ENCODE measurements at places on chromosomes 1 and 21.

GRCh38 chr1:180548686-180549317, 10.0 kb upstream of the OVAAL start:
- DNase-seq, result no peak

DNA sequence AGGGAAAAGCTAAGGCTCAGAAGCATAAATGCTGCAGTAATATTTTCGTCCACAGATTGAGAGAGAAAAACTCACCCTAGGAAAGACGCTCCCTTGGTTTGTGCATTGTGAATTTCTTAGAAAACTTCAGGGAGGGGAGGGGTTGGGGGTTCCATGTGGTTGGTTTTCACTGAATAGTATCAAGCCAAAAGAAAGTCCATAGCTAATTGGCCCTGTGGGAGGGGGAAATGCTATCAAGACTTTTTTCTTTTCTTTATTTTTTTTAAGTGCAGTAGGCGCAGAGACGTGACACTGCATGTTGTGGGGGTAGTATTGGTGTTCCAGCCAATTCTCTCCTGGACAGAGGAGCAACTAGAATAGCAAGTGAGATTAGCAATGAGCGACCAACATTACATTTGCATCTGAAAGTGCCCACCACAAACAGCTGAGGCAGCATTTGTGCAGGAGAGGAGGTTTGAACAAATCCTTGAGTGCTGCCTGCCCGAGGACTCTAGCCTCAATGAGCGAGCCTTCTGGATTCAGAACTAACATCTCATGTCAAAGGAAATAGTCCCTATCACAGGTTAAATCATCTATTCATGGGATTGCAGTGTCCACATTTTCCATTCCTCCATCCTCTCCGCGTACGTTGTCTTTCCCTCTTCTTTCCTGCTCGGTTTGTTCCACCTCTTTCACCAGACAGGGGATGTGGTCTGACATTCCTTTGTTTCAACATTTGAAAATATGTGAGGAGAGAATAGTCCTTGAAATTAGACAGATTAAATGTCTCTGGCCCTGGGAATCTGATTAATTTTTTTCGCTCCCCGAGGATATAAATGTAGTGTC, 118.0 kb upstream of the MARK1 start:
- DNase-seq, result no peak

- DNase-seq, result no peak
These were observed 237.5 kb upstream of the ESRRG start for GRCh38 chr1:216960716-216961115.

DNA sequence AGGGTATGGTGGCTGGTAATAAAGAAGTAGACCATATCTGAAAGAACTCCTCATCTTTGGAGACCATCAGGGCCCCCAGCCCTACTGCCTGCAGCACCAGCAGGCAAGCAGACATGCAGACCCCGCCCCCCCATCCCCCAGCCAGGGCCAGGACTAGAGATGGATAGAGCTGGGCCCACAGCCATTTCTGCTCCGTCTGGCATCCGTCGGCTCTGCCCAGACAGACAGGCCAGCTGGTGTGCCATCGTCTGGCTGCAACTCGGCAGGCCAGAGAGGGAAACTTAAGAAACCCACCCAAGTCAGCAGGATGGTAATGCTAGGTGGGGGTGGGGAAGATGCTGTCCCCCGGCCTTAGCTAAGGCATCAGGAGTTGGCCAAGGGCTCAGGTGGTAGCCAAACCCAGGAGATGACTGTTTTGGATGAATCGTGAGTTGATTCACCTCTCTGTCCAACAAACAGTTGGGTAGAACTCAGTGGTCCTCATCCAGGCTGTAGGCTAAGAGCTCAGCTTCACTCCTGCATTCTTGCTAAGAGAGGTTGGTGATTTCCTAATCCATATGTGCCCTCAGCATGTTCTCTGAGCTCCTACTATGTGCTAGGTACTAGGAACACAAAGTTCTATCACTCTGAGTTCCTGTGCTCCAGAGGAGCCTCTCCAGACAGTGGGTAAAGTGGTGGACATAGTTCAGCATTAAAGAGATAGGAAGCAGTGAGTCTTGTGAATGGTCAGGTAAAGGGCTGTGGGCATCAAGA, 23.2 kb upstream of the TMEM222 start:
- DNase-seq, result no peak

- DNase-seq, result no peak
These were observed 19.7 kb downstream of the STUM start for GRCh38 chr1:226568077-226568831.

- DNase-seq, result no peak
These were observed 27.2 kb downstream of the NHLH2 start for GRCh38 chr1:115813727-115814126.

GRCh38 chr1:118249641-118250040, 64.6 kb upstream of the SPAG17 start:
- DNase-seq, result no peak

- DNase-seq, result no peak
These were observed 33.9 kb upstream of the POU2F1 start for GRCh38 chr1:167186771-167187170.

GRCh38 chr1:175000697-175001187, 995 bp downstream of the CACYBP start:
- DNase-seq, result no peak

DNA sequence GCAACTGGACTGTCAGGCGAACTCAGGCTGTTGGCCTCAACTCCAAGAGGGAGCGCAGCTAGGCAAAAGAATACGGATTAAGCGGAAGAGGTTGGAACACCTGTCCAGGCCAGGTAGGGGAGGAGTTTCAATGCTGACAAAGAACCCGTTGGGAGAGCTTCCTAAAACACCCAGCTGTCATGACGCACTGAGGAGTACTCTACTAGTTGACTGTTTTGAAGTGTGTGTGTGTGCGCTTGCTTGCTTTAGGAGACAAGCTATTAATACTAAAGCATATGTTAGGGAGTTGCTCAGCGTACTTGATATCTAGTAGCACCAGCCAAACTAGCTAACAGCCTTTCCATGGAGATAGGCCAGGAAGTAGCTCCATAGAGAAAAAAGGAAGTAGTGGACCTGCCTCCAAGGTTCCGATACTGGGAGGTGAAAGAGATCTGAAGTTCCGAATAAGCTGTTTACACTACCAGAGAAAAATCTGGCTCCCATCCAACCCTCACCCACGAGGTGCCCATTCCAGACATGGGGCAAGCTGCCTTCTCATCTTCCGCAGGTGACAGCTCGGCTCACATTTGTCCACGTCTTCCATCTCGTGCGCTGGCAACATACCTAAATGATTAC, 974 bp upstream of the FNBP1L start:
- no peak for DNase-seq

GRCh38 chr1:66944330-66945274, 19.8 kb downstream of the MIER1 start:
- no peak for DNase-seq

- no peak for DNase-seq
These were observed 39.5 kb downstream of the IER5 start for GRCh38 chr1:181127898-181128453.

- DNase-seq, result no peak
These were observed 1532.3 kb downstream of the KCNT2 start for GRCh38 chr1:195075973-195076372.

DNA sequence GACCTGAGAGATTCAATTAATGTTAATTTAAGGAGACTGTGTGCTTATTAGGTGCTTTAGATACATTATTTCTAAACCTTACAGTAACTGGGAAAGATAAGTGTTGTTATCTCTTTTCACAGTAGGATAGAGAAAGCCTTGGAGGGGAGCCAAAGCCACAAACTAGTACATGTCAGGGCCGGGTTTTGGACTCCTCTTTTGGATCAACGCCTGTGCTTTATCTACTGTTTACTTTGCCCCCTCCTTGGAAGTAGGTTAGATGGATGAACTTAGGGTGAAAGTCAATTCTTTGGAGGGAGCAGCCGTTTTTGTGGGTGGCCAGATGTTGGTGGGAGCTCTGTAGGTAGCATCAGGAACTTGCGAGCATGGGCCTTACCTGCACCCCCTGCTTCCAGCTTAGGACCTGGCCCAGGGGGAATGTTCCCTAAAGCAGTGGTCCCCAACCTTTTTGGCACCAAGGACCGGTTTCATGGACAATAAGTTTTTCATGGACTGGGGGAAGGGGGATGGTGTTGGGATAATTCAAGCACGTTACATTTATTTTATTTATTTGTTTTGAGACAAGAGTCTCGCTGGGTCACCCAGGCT, 1.7 kb downstream of the HHAT start:
- no peak for DNase-seq

DNA sequence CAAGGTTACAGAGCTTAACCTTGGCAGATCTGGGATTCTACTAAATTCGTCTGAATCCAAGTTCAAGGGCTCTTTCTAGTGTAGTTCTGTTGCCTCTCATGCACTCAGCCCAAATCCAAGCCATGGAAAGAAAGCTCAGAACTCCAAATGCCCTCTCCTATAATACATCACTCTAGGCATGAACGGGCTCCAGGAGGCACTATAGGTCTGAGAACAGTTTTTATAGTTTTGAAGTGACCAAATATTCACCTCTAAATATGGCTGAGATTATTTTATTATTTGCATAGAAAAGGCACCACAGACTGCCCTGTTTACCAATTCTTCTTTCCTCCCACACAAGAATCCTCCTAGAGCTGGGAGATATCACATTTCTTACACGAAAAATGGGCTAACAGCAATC, 327.9 kb upstream of the BEND5 start:
- DNase-seq, result no peak

All from stimulated activated CD4-positive, alpha-beta T cell treated with anti-CD3 and anti-CD28 coated beads, Interleukin-4, amount 100 ng/mL, for 4 hours (primary cell).